Fibroblast of lung (primary cell): ENCODE measurements at places on chromosomes 5 and 9. TPM values are rescaled to one million over a fixed set of nuclear protein-coding genes. Genes with fewer than 3 reads are reported as not detected.

- no peaks in the 10 kb centered on the region for H3K27me3 ChIP-seq
- H3K27ac ChIP-seq = no peak overlapping the region
- H3K4me1 ChIP-seq = no peaks in the 10 kb centered on the region
Measured at GRCh38 chr5:121726991-121727390, 124.7 kb upstream of the FTMT start.

GFPT2 gene
- total RNA-seq = 19.3 and 26.7 TPM in 2 replicates

GRCh38 chr9:93191354-93191660, 7.4 kb downstream of the WNK2 start:
- H3K27ac ChIP-seq = no peak overlapping the region
- H3K4me3 ChIP-seq = no peak overlapping the region
- H3K36me3 ChIP-seq = no peaks in the 10 kb centered on the region
- no peaks in the 10 kb centered on the region for H3K27me3 ChIP-seq

DNA sequence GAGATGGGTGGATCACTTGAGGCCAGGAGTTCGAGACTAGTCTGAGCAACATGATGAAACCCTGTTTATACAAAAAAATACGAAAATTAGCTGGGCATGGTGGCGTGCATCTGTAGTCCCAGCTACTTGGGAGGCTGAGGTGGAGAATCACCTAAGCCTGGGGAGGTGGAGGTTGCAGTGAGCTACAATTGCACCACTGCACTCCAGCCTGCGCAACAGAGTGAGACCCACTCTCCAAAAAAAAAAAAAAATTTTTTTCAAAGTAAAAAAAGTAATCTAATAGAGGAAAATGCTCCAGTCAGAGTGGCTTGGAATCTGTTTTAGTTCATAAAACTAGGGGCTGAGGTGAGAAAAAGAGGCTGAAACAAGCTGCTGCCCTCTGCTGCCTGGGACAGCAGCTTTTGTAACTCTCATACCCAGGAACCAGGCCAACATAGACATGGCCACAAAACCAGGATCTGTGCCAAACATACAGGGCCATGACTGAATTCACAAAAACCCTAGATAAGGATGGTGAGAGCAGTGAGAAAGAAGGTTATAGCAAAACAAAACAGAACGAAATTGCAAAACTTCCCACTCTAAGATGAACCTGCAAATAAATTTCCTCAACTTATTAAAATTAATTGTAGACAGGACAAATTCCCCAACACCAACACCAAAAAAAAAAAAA, 13.1 kb upstream of the DCAF12 start:
- H3K27ac ChIP-seq = no peak overlapping the region
- H3K4me1 ChIP-seq = no peaks in the 10 kb centered on the region
- no peak overlapping the region for H3K4me3 ChIP-seq
- H3K27me3 ChIP-seq = no peaks in the 10 kb centered on the region
- peak; percentile 92 for DNase-seq

DNA sequence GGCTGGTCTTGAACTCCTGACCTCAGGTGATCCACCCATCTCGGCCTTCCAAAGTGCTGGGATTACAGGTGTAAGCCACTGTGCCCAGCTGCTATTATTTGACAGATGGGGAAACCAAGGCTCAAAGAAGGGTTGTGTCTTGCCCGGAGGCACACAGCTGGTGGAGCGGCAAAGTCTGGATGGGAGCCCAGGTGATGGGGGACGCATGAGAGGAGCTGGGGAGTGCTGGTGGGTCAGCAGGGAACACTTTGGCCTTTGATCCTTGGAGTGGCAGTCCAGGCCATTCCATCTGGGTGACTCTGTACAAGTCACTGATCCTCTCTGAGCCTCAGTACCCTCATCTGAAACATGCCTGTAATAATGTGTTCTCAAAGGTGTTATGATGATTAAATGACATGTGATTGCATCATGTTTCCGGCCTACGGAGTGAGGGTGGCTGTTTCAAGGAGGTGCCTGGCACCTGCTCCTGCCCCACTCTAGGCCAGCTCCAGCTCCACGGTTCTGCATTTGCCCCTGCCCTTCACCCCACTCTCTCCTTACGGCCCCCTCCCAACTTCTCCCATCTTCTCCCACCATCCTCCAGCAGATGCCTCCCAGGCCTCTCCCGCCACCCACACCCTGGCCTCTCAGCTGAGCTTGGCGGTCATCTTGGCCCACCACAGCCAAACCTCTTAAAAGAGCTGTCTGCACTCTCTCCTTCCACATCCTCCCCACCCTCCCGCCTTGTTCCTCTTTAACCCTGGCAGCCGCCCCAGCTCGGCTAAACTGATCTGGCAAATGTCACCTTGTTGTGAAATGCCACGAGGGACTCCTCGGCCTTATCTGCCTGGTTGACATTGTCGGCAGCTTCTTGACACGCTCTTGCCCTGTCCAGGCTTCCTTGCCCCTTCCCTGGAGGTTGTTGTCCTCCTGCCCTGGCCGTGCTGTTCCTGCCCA, 5.5 kb upstream of the DBN1 start:
- H3K36me3 ChIP-seq = peaks cover 23% of the 10 kb centered on the region
- H3K27me3 ChIP-seq = no peaks in the 10 kb centered on the region
- no peak overlapping the region for H3K4me3 ChIP-seq
- H3K27ac ChIP-seq = peak overlapping the region; percentile 84
- H3K4me1 ChIP-seq = peaks cover 34% of the 10 kb centered on the region
- peak; percentile 55 for DNase-seq

TMEM232 gene
- 5.6 and 7.4 TPM in 2 replicates for total RNA-seq

- no peaks in the 10 kb centered on the region for H3K36me3 ChIP-seq
- peak; percentile 29 for DNase-seq
- no peak overlapping the region for H3K4me3 ChIP-seq
- H3K27me3 ChIP-seq = no peaks in the 10 kb centered on the region
- H3K27ac ChIP-seq = no peak overlapping the region
- H3K4me1 ChIP-seq = no peaks in the 10 kb centered on the region
Measured at GRCh38 chr5:78717674-78718584, 69.4 kb upstream of the LHFPL2 start.

- no peaks in the 10 kb centered on the region for H3K27me3 ChIP-seq
- H3K4me1 ChIP-seq = no peaks in the 10 kb centered on the region
- H3K4me3 ChIP-seq = no peak overlapping the region
- peak; percentile 53 for DNase-seq
Measured at GRCh38 chr5:67799732-67800234, 415.8 kb upstream of the PIK3R1 start.

GRCh38 chr9:85117831-85118230, 448.3 kb downstream of the NTRK2 start:
- no peaks in the 10 kb centered on the region for H3K4me1 ChIP-seq
- no peak overlapping the region for H3K27ac ChIP-seq
- H3K27me3 ChIP-seq = no peaks in the 10 kb centered on the region
- H3K4me3 ChIP-seq = no peak overlapping the region
- no peak for DNase-seq
- no peaks in the 10 kb centered on the region for H3K36me3 ChIP-seq

DNA sequence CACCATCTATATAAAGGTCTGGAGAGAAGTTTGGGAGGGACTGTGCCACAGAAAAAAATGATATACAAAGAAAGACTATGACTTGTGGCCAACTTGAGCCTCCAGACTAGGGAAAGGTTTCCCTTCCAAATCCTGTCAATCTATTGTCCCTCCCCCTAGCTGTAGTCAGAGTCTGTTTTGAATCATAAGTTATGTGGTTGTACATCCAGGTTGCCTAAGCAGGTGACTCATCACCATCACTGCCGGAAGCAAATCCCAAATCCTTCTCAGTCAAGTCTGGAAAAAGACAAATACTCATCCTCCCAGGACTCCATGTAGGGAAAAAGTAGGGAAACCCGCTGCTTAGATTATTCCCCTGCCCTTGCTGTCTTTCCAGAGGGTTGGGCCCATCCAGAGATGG, 235.7 kb downstream of the CDK5RAP2 start:
- no peak overlapping the region for H3K4me3 ChIP-seq
- H3K27me3 ChIP-seq = no peaks in the 10 kb centered on the region
- H3K27ac ChIP-seq = no peak overlapping the region

GRCh38 chr5:154816891-154817492, 33.4 kb downstream of the FAXDC2 start:
- H3K4me1 ChIP-seq = no peaks in the 10 kb centered on the region
- H3K36me3 ChIP-seq = peaks cover 32% of the 10 kb centered on the region
- DNase-seq = no peak
- H3K27me3 ChIP-seq = no peaks in the 10 kb centered on the region

GRCh38 chr9:99269416-99269815, 47.3 kb downstream of the SEC61B start:
- peak overlapping the region; percentile 61 for H3K27ac ChIP-seq
- H3K4me3 ChIP-seq = no peak overlapping the region
- no peaks in the 10 kb centered on the region for H3K36me3 ChIP-seq
- no peaks in the 10 kb centered on the region for H3K27me3 ChIP-seq
- DNase-seq = peak; percentile 67

DNA sequence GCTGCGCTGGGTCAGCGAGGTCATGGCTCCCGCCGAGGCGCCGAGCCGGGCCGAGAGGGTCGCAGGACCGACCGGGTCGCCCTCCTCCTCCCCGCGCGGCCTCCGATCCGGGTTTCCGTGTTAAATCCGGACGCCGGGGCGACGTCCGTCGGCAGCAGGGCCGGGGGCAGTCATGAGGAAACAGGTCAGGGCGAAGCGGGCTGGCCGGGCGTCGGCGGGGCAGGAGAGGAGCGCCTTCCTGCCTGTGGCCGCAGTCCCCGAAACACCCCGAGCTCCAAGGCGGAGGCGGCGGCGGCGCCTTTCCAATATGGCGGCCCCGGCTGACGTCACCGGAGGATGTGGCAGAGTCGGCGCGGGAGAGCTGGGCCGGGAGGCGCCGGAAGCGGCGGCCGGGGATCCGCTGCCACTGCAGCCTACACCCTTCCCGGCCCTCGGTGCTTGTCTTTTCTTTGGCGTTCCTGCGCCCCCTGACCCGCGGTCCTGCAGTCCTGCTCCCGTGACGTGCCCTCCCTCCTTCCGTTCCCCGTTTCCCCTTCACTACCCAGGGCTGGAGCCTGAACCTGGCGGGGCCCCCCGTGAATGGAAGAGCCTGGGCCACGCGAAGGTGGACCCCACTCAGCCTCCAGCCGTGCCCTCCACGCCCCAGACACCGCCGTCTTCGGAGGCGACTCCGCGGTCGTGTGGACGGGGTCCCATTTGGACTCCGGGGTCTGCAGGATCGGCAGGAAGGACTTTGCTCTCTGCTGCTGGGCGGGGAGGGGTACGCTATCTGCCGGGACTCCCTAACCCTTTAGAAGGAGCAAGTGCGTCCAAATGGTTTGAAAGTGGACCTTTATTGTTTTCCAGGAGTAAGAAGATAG, at the start of gene GOLPH3:
GOLPH3 (minus strand) TSS at position 309 of the 860 bp plus-strand sequence; CDS start at position 24, 285 bp downstream.
- H3K27ac ChIP-seq = peak within 1 kb of the TSS; percentile 97
- peak; percentile 84 for DNase-seq
- H3K4me3 ChIP-seq = peak within 1 kb of the TSS; percentile 87
- no peaks in the 10 kb centered on the region for H3K27me3 ChIP-seq
- H3K4me1 ChIP-seq = peaks cover 7% of the 10 kb centered on the region

DNA sequence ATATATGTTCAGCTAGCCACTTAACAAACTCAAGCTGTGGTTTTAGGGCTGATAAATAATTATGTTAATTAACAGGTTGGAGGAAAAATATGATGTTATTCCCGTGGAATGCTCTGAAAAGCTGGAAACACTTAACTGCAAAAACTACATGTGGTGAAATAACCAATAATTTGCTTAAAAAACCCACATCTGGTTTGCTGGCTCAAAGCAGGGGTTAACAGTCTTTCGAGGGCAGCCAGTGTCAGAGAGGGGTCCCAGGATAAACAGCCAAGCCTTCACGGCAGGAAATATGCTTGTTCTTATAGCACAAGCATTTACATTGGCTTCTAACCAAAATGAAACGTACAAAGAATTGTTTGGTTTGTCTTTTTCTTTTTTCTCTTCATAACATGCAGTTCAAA, 254.0 kb upstream of the GAS1 start:
- no peaks in the 10 kb centered on the region for H3K4me1 ChIP-seq
- DNase-seq = peak; percentile 90
- no peaks in the 10 kb centered on the region for H3K27me3 ChIP-seq
- H3K36me3 ChIP-seq = no peaks in the 10 kb centered on the region
- no peak overlapping the region for H3K27ac ChIP-seq

FAM153A gene
- not detected in 2 replicates for total RNA-seq

GHR gene
- 2.3 and 5.4 TPM in 2 replicates for total RNA-seq

TOR4A gene
- 12.6 and 22.1 TPM in 2 replicates for total RNA-seq

DNA sequence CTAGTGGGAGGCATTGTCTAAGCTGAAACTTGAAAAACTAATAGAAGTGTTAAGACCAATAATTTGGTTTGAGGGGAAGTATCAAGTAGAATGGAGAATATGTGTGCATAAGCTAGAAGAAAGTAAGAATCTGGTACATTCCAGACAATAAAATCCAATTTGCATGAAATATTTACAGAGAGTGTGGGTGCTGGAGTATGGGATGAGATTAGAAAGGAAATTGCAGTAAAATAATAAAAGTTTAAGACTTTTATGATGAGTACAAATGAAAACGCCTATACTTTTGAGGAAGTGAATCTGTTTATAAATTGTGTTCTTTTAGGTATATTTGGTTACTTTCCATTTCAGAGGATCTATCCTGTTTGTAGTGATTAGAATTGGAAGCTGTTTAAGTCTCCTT, 165.4 kb upstream of the TNC start:
- H3K4me1 ChIP-seq = no peaks in the 10 kb centered on the region
- H3K36me3 ChIP-seq = no peaks in the 10 kb centered on the region
- H3K27me3 ChIP-seq = no peaks in the 10 kb centered on the region
- no peak overlapping the region for H3K4me3 ChIP-seq

DNA sequence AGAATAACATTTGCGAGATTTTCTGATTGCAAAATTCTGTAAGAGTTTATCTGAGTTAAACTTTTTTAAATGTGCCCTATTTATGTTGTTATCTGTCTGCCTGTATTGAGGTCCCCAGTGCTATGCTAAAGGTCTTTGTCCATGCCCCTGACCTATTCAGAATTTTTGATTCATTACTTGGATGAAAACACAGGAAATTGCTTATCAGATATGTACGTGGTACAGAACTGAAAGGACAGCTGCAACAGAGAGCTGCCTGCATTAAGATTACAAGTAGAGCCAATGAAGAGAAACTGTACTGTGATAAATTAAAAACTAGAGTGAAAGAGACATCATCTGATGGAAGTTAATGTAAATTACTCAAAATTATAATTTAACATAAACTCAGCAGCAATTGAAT, 408.8 kb downstream of the ADGRV1 start:
- no peaks in the 10 kb centered on the region for H3K36me3 ChIP-seq
- no peak overlapping the region for H3K4me3 ChIP-seq
- no peaks in the 10 kb centered on the region for H3K4me1 ChIP-seq
- H3K27ac ChIP-seq = no peak overlapping the region
- no peaks in the 10 kb centered on the region for H3K27me3 ChIP-seq

DNA sequence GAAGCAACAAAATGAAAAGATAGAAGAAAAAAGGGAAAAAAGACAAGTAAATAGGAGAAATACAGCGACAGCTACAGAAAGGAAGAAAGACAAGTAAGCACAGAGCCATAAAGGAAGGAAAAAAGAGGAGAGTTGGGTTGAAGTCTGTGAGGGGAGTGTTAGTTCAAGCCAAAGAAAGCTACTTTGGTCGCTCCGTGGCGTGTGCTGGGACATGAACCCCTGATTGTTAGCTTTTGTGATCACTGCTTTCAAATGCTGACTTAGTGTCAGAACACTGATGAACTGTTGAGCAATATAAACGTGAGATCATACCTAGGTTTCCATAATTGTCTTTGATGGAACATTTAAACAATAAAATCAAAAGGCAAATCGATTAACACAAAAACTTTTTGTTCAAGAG, 370.1 kb downstream of the TMEM161B start:
- no peaks in the 10 kb centered on the region for H3K36me3 ChIP-seq
- H3K27ac ChIP-seq = no peak overlapping the region
- no peaks in the 10 kb centered on the region for H3K4me1 ChIP-seq

ANXA2R gene
- total RNA-seq = 1.8 and 3.1 TPM in 2 replicates

PCDHGA10 gene
- 7.4 and 10.2 TPM in 2 replicates for total RNA-seq
